Osteoblast (primary cell): ENCODE measurements at places on chromosomes 6 and 20.

DNA sequence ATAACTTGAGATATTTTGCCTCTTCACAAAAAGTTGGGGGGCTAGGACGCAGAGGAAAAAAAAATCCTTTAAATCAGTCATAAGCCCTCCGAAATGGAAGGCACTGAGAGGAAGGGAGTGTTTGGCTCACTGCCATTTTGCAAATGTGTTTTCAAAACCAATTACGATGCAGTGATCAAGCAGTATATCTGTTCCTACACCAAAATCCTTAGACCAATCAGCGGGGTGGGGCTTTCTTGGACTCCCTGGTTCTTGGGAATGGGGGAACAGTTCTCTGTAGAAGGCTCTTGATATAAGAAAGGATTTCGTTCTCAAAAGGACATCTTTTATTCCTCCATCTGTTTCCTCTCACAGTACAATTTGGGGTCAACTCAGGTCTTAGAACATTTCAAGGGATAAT lies 478.6 kb upstream of the JARID2 start:
- no peak for DNase-seq

DNA sequence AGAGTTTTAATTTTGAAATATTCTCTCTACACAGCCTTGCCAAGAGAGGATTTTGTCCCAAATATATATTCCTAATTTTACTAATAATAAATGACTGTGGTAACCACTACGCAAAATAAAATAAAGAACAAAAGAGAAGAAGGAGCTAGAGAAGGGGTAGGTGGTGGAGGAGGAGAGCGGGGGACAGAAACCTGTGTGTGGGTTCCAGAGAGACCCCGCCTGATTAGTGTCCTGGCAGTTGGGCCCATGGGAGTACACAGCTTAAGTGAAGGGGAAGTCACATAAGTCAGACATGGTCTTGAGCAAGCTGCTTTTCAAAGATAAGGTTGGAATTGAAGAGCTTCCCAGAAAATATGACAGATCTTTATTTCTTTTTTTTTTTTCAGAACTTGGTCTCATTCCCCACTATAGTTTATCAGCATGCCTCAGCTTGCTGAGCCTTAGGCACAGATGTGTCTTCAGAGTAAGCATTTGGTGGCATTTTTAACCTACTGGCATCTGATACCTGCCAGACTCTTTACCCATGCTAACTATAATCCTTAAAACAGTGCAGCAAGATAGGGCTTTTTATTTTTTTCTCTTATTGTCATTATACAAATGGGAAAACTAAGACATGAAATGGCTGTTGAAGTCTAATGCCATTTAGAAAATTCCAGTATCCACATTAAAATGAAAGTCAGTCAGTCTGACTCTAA lies 9.6 kb upstream of the RHAG start:
- no peak for DNase-seq

GRCh38 chr6:89116702-89117101 lies 1.2 kb downstream of the SRSF12 start:
- DNase-seq: peak; percentile 52

DNA sequence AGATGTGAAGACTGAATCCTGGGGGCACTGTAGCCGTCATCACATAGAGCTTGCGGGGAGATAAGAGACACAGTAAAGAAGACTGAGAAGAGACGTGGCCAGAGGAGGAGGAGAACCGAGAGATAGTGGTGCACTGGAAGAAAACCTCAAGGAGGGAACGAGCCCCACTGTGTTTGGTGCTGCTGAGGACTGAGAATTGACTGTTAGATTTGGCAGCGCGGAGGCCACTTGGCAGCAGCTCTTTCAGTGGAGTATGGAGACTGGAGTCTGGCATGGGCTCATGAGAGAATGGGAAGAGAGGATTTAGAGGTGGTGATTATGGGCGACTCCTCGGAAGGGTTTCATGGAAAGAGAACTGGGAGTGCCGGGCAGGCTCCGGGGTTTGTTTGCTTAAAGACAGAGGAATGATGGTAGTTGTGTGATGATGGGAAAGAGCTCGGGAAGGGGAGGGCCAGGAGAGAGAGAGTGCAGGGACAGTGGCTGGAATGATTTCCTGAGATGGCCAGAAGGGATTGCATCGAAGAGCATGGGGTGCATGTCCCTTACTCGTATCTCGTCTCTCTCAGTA lies 18.0 kb downstream of the CDYL start:
- peak; percentile 79 for DNase-seq

GRCh38 chr6:156057869-156058268 lies 602.2 kb upstream of the NOX3 start:
- DNase-seq: no peak

- peak; percentile 32 for DNase-seq
Observed at GRCh38 chr6:158758451-158758860, 60.7 kb downstream of the EZR start.

DNA sequence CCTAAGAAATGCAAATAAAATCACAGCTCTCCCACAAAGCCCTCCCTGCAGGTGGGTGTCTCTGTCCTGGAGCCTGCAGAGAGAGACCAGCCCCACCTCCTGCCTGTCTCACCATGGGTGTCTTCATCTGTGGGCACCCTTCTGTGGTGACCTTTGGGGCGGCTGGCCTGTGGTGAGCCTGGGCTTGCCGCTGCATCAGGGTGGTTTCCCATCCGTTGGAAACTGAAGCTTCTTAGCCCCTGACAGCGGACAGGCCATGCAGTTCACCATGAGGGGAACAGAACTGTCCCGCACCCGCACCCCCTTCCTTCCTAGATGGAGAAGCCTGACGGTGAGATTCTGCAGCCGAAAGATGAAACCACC lies 42.3 kb upstream of the FRMD1 start:
- no peak for DNase-seq

DNA sequence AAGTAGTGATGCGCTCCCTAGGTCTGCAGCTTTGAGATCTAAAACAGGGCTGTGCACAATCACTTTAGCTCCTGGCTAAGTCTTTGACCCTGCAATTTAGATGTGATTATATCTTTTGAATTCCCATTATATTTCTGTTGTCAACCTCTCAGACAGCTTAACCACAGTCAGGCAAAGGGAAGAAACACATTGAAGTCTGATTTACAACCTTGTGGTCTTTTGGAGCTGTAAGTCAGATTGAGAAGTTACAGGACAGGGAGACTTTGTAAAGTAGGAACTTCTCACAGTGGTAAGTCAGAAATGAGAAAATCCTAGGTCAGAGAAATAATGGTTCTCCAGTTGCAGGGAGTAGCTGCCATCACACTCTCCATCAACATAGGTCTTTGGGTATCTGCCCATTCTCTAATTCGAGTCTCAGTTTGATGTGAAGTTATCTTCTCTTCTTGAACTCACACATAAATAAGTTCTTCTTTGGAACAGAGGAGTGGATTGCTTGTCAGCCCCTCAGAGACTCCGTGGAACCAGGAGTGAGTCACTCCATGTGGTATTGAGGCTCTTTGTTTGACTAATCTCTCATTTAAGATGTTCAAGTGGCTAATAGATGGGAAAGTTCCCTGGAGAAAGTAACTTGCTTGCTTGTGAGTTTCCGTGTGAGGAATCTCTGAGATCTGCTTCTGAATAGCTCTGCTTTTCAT lies 35.0 kb upstream of the SGK1 start:
- DNase-seq: peak; percentile 77
